Cardiac muscle cell (in vitro differentiated cells and primary cell): ENCODE measurements at places on chromosomes 11 and 22. TPM values are rescaled to one million over a fixed set of nuclear protein-coding genes. Genes with fewer than 3 reads are reported as not detected.

DNA sequence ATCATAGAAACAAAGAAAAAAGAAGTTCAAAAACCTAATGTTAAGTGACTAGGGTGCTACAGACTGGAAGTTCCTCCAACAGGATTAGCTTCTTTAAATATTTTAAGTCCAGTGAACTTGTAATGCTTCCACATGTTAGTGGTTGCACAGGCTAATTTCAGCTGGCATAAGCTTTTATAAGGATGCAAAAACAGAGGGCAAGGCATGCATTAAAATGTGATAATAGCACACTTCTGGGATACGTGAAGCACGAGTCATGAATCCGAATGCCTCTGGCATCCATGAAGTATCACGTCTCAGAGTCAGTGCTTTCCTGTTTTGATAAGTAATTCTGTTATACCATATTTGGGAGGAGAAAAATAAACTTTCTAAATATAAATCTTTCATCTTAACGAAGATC lies 106.8 kb downstream of the DCDC1 start:
- no peaks in the 10 kb centered on the region for H3K36me3 ChIP-seq
- H3K27me3 ChIP-seq = no peaks in the 10 kb centered on the region
- no peaks in the 10 kb centered on the region for H3K4me1 ChIP-seq

DNA sequence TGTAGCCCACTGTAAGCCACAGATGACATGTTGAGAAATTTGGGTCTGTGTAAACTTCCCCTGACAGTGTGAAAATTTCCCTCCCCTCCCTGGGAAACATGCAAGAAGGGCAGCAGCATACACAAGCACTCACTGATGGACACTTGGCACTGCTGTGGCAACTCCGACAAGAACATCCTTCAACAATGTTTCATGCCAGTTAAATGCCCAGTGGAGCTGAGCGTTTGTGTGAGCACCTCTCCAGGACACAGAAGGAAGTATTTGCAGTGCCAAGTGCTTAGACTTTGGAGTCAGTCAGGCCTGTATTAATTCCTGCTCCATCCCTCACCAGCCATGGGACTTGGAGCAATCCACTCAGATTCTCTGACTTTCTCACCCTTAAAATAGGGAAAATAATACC lies 17.7 kb downstream of the C11orf87 start:
- H3K4me1 ChIP-seq = no peaks in the 10 kb centered on the region
- no peaks in the 10 kb centered on the region for H3K27me3 ChIP-seq
- H3K27ac ChIP-seq = no peak overlapping the region
- no peaks in the 10 kb centered on the region for H3K36me3 ChIP-seq
- DNase-seq = no peak
- H3K4me3 ChIP-seq = no peak overlapping the region

GRCh38 chr22:50264946-50265669 lies 3.6 kb upstream of the MAPK12 start:
- H3K27ac ChIP-seq = no peak overlapping the region
- H3K4me3 ChIP-seq = no peak overlapping the region
- H3K27me3 ChIP-seq = peaks cover 52% of the 10 kb centered on the region
- H3K4me1 ChIP-seq = no peaks in the 10 kb centered on the region

- H3K4me1 ChIP-seq = peaks cover 14% of the 10 kb centered on the region
- DNase-seq = no peak
- H3K27me3 ChIP-seq = peaks cover 15% of the 10 kb centered on the region
- H3K27ac ChIP-seq = peak overlapping the region; percentile 68
Observed at GRCh38 chr22:20952544-20953341, 14.3 kb upstream of the AIFM3 start.

GRCh38 chr22:18031695-18032454 lies 7.5 kb upstream of the MICAL3 start:
- no peak overlapping the region for H3K4me3 ChIP-seq
- peaks cover 6% of the 10 kb centered on the region for H3K4me1 ChIP-seq
- H3K27ac ChIP-seq = no peak overlapping the region
- H3K36me3 ChIP-seq = no peaks in the 10 kb centered on the region
- H3K27me3 ChIP-seq = peaks cover 24% of the 10 kb centered on the region
- no peak for DNase-seq

DNA sequence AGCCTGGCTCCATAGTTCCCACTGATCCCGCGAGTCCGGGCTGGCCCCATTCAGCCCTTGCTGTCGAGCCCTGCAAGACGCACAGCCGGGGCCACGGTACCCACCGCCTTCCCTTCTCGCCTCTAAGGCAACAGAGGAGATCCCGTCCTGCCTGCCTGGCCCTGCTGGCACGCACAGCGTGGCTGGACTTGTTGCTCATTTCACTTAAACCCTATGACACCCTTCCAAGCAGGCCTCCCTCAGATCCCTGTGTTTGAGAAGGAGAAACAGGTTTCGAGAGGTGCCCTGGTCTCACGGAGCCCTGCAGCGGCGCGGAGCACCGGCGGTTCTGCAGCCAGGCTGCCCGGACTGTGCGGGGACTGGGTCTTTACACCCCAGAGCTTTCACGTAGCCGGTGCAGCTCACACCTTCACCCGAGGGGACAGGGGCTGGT lies 1048.4 kb downstream of the BRD1 start:
- H3K36me3 ChIP-seq = no peaks in the 10 kb centered on the region
- no peak for DNase-seq
- H3K4me1 ChIP-seq = no peaks in the 10 kb centered on the region
- H3K27me3 ChIP-seq = no peaks in the 10 kb centered on the region

GRCh38 chr11:2902784-2903671 lies 17.5 kb upstream of the CDKN1C start:
- no peaks in the 10 kb centered on the region for H3K36me3 ChIP-seq
- H3K4me1 ChIP-seq = peaks cover 4% of the 10 kb centered on the region
- H3K4me3 ChIP-seq = peak overlapping the region; percentile 68
- peaks cover 6% of the 10 kb centered on the region for H3K27me3 ChIP-seq
- no peak for DNase-seq

- H3K36me3 ChIP-seq = no peaks in the 10 kb centered on the region
- H3K27ac ChIP-seq = peak overlapping the region; percentile 86
- H3K27me3 ChIP-seq = no peaks in the 10 kb centered on the region
Observed at GRCh38 chr22:38257181-38257580, 15.6 kb downstream of the TMEM184B start.

- H3K4me3 ChIP-seq = no peak overlapping the region
- peaks cover 9% of the 10 kb centered on the region for H3K4me1 ChIP-seq
- no peaks in the 10 kb centered on the region for H3K36me3 ChIP-seq
- no peak overlapping the region for H3K27ac ChIP-seq
Observed at GRCh38 chr11:63553759-63554158, 9.4 kb downstream of the PLAAT2 start.

- no peaks in the 10 kb centered on the region for H3K27me3 ChIP-seq
- H3K27ac ChIP-seq = no peak overlapping the region
- no peaks in the 10 kb centered on the region for H3K4me1 ChIP-seq
- DNase-seq = no peak
- no peaks in the 10 kb centered on the region for H3K36me3 ChIP-seq
Observed at GRCh38 chr22:45481661-45482060, 21.0 kb upstream of the FBLN1 start.

DNA sequence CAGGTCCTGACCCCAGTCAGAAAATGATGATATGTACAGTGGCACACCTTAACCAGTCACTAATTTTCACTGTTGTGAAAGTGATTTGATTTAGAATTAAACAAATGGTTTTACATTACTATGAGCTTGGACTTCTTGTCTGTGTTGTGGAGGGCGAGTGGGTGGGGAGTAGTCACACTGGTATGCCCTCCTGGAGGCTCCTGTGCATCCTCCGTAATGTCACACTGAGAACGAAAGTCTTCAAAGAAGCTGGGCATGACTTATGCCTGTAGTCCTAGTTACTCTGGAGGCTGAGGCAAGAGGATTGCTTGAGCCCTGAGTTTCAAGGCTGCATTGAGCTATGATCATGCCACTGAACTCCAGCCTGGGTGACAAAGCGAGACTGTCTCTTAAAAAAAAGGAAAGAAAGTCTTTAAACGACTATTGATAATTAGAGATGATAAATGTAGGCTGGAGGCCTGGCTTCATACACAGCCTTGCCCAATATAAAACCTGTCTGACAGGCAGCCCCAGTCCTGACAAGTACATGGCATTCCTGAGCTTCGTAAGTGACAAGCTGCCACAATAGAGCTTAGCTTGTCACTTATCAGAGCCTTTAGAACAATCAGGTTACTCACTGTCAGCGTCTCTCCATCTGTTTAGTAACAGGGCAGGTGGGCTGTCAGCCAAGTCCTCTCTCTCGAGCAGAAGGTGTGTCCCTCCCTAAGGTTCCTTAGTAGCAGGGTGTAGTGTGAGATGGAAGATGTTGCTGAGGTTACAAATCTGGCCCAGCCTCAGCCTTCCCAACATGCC lies 5.0 kb upstream of the LIMK2 start:
- peak overlapping the region; percentile 69 for H3K27ac ChIP-seq
- H3K4me3 ChIP-seq = no peak overlapping the region
- peaks cover 6% of the 10 kb centered on the region for H3K4me1 ChIP-seq
- no peaks in the 10 kb centered on the region for H3K36me3 ChIP-seq

DNA sequence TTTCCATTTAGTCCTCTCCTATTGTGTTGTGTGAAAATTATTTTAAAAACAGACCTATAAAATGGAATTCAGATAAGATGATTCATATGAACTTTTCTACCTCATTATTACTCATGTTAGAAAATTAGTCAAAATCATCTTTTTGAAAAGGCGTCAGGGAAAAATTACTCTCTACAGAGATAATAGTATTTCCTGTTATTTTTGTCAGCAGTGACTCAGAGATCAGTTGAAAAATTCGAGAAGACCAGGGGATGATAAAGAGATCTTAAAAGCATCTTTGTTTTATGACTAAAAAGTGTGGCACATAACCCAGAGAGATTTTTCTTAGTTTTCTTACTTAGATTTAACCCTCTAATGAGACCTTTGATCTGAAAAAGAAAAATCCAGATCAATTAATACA lies 157.9 kb upstream of the CARD18 start:
- no peaks in the 10 kb centered on the region for H3K4me1 ChIP-seq
- no peaks in the 10 kb centered on the region for H3K36me3 ChIP-seq
- no peak overlapping the region for H3K4me3 ChIP-seq
- peak; percentile 53 for DNase-seq
- no peaks in the 10 kb centered on the region for H3K27me3 ChIP-seq
- no peak overlapping the region for H3K27ac ChIP-seq

DNA sequence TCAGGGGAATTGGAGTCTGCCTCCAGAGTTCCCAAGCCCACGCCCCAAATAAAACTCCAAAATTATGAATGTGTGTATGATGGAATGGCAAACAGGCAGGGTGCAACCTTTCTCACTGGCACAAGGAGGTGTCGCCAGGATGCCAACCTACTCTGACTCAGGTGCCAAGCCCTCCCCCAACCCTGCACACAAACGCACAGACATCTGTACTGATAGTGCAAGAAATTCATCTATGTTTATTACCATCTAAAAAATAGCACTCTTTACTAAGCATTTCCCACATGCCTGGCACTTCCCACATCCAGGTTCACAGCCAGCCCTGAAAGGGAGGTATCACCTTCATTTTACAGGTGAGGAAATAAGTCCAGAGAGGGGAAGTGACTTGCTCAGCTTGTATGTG lies 1.2 kb downstream of the PLA2G3 start:
- no peaks in the 10 kb centered on the region for H3K27me3 ChIP-seq
- no peak overlapping the region for H3K27ac ChIP-seq
- peaks cover 6% of the 10 kb centered on the region for H3K4me1 ChIP-seq
- no peaks in the 10 kb centered on the region for H3K36me3 ChIP-seq
- no peak for DNase-seq

DNA sequence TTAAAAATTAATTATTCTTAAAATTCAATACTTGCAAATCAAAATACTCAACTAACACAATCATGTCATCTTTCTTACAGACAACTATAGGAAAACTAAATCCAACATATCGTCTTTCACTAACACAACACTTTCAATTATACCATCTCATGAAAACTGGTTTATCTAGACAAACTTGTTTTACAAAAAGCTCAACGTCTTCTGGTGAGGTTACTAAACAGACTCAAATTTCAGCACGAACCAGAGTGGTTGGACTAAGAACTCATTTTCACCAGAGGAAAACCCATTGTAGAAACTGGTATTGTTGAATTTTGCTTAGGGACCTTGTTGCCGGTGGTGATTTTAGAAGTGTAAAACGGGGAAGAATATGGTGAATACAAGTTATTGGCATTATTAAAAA lies 52.2 kb downstream of the NUP98 start:
- peaks cover 59% of the 10 kb centered on the region for H3K36me3 ChIP-seq
- H3K27ac ChIP-seq = no peak overlapping the region
- no peak overlapping the region for H3K4me3 ChIP-seq
- H3K4me1 ChIP-seq = no peaks in the 10 kb centered on the region

DNA sequence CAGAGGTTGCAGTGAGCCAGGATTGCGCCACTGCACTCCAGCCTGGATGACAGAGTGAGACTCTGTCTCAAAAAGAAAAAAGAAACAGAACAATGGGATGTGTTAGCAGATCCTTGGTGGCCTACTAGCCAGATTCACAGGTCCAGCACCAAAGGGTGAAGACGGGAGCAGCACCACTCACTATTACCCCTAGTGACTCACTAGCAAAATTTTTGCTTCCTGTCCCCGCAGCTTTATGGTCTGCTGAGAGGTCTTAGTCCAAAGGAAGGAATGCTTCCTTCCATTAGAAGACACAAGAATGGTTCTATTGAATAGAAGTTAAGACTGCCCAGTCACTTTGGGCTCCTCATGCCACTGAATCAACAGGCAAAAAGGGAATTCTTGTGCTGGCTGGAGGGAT lies 35.9 kb upstream of the NUP50 start:
- no peaks in the 10 kb centered on the region for H3K27me3 ChIP-seq
- DNase-seq = no peak
- H3K36me3 ChIP-seq = no peaks in the 10 kb centered on the region
- no peak overlapping the region for H3K27ac ChIP-seq
- H3K4me3 ChIP-seq = no peak overlapping the region

DNA sequence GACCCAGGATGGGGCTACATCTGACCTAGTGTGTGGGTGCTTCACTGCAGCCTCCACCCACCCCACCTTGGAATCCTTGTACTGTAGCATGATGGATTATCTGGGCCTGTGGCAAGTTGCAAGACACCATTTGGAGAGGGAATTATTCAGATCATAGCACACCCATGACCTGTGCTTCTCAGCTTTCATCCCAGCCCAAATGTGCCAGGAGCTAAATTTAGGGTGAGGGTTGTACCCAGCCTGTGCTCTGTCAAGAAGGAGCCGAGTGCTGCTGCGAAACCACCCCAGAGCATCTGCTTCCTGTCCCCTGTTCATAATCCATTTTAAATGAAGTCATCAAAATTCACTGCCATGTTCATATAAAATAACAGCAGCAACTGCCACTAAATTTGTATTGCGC lies 394.5 kb downstream of the SHANK2 start:
- H3K4me3 ChIP-seq = no peak overlapping the region
- no peak for DNase-seq
- no peaks in the 10 kb centered on the region for H3K4me1 ChIP-seq
- H3K27me3 ChIP-seq = no peaks in the 10 kb centered on the region
- H3K36me3 ChIP-seq = no peaks in the 10 kb centered on the region

CARD16 gene
- total RNA-seq = not detected in 2 replicates

CCDC15 gene
- total RNA-seq = 0.95 and 2.2 TPM in 2 replicates

RIMBP3B gene
- total RNA-seq = 1.7 and 1.9 TPM in 2 replicates

EIF3M gene
- 530 and 587 TPM in 2 replicates for total RNA-seq

TSPAN18 gene
- 48.1 and 68.6 TPM in 2 replicates for total RNA-seq

FGF19 gene
- total RNA-seq = not detected in 2 replicates

RFPL2 gene
- total RNA-seq = 0.25 and 0.51 TPM in 2 replicates

PACS1 gene
- total RNA-seq = 62.1 and 62.6 TPM in 2 replicates

UPK2 gene
- total RNA-seq = 0.89 TPM in 1 of 2 replicates, not detected in the other

OR10A2 gene
- not detected in 2 replicates for total RNA-seq

KDM4E gene
- not detected in 2 replicates for total RNA-seq

APOBEC3H gene
- total RNA-seq = 0.57 and 1.3 TPM in 2 replicates
